GM23338 (cell line): ENCODE measurements at places on chromosomes 2 and 18.

DNA sequence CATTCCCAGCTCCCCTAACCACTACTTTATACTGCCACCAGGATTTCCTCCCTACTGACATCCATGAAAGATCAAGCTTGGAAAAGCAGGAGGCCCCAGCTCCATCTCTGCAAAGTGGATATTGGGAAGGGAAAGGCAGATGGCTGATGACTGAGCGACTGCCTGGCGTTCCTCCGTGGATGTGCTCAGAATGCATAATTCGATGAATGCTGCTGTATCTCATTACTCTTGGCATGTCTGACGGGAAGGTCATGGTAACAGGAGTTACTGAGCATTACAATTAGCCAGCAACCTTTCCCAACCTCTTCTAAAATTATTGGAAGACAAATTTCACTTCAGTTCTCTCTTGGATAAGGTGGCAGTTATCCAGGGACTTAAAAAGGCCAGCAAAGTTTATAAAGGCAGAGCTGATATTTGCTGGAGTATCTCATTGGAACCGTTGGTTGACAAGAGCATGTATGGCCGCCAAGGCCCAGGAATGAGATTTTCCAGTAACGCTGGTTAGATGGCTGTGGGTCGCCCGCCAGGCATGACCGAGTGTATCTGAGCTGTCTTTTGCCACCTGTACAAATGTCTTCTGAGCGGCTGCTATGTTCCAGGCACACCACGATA, 34.5 kb downstream of the KCNE4 start:
- H3K4me3 ChIP-seq = no peak overlapping the region
- no peaks in the 10 kb centered on the region for H3K36me3 ChIP-seq
- no peak overlapping the region for H3K27ac ChIP-seq

GRCh38 chr2:152024477-152024876, 74.4 kb downstream of the CACNB4 start:
- H3K4me1 ChIP-seq = no peaks in the 10 kb centered on the region
- no peaks in the 10 kb centered on the region for H3K36me3 ChIP-seq
- DNase-seq = no peak
- H3K27ac ChIP-seq = no peak overlapping the region
- no peaks in the 10 kb centered on the region for H3K27me3 ChIP-seq
- H3K4me3 ChIP-seq = no peak overlapping the region

DNA sequence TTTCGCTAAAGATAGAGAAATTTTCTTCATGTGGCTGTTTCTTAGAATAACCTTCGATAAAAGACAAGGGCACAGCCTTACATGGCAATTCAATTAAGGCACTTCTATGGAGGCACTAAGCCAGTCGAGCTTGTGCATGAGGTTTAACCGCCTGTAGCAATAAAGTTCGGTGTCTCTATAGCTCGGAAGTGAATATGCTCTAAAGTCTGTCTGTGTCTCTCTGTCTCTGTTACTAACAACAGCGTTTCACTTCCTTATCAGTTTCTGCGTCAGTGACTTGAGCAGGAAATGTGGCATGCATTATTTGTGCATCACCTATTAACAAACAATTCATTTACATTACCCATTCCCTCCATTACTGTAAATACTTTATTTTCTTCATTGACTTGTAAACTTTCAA, 365.1 kb upstream of the NETO1 start:
- no peaks in the 10 kb centered on the region for H3K4me1 ChIP-seq
- H3K27me3 ChIP-seq = no peaks in the 10 kb centered on the region
- H3K27ac ChIP-seq = no peak overlapping the region

DNA sequence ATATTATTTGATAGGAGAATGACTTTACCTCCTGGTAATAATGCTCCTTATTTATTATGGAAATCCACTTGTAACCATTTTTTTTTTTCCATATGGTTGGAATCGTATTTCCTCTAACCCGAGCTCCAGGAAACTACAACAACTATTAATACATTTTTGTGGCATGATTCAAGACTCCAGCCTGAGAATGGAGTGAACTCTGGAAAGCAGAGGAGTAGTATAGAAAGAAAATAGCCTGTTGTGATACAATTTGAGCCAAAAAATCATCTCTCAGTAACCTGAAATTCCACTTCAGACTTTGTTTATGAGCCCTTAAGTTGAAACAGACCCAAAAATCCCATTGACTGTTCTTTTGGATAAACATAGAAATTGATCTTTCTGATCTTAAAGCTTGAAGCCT, 921.1 kb downstream of the SOCS6 start:
- no peaks in the 10 kb centered on the region; the same call in 1 of the 2 replicates for H3K36me3 ChIP-seq
- no peaks in the 10 kb centered on the region for H3K27me3 ChIP-seq
- no peaks in the 10 kb centered on the region for H3K4me1 ChIP-seq

GRCh38 chr18:69686861-69687260, 260.8 kb downstream of the CD226 start:
- H3K4me1 ChIP-seq = peaks cover 7% of the 10 kb centered on the region
- DNase-seq = no peak
- no peak overlapping the region for H3K4me3 ChIP-seq
- H3K36me3 ChIP-seq = no peaks in the 10 kb centered on the region
- no peak overlapping the region for H3K27ac ChIP-seq

DNA sequence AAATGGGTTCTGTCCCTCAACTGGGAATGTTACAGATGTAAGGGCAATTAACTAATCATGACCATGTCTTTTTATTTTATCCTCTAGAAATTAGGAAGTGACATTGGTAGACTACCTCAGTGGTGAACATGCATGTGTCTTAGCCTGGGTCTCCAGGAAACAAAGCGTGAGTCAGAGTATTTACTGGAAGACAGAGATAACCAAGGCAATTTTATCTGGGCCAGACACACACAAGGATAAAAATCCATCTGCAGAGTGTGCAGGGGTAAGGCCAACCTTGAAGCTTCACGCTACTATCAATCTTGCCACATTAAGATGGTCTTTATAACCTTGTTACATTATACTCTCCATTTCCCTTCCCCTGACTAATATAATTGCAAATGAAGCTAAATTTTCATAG, 487.5 kb downstream of the SUCLG1 start:
- no peak overlapping the region for H3K27ac ChIP-seq
- no peaks in the 10 kb centered on the region for H3K27me3 ChIP-seq
- no peak overlapping the region; the same call in 1 of the 2 replicates for H3K4me3 ChIP-seq
- H3K4me1 ChIP-seq = peaks cover 29% of the 10 kb centered on the region
- H3K36me3 ChIP-seq = no peaks in the 10 kb centered on the region; the same call in 1 of the 2 replicates

- no peak for DNase-seq
- no peaks in the 10 kb centered on the region for H3K36me3 ChIP-seq
- H3K27me3 ChIP-seq = no peaks in the 10 kb centered on the region
- H3K27ac ChIP-seq = no peak overlapping the region
- no peaks in the 10 kb centered on the region for H3K4me1 ChIP-seq
- H3K4me3 ChIP-seq = no peak overlapping the region
Observed at GRCh38 chr18:38322206-38322605, 756.6 kb upstream of the CELF4 start.

DNA sequence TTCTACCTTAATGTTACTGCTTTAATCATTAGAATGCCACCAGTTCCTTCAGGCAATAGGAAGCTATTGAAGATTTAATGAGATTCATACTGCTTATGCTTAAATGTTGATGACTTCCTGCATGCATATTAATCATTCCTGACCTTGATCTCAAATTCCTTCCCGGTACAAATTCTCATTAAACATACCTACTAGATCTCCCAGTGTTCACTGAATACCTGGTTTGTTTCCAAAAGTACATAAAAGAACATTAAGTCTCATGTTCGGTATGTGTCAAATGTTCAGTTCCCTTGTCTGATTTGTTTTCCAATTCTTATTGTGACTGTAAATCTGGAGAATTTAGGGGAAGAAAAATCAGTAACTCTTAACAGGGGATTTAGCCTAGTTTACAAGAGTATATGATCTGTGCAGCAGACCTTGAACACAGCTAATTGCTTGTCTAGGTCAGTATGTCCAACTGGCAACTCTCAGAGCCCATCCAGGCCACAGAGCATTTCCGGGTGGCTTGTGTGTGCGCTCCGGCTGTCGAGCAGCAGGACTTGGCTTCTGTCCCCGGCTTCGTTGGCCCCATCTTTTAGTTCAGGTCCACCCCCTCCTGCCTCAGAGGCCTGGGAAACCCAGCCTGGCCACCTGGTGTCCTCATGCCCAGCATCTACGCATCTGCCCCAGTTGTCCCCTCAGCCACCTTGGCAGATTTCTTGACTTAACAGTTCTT, 13.1 kb downstream of the METAP1D start:
- H3K4me1 ChIP-seq = peaks cover 20% of the 10 kb centered on the region
- no peak overlapping the region for H3K4me3 ChIP-seq
- DNase-seq = peak; percentile 22
- peak overlapping the region; percentile 14; the same call in 1 of the 2 replicates for H3K27ac ChIP-seq
- H3K27me3 ChIP-seq = no peaks in the 10 kb centered on the region

GRCh38 chr18:7360606-7361170, 129.8 kb downstream of the LRRC30 start:
- H3K27ac ChIP-seq = no peak overlapping the region
- no peaks in the 10 kb centered on the region for H3K4me1 ChIP-seq
- no peaks in the 10 kb centered on the region for H3K27me3 ChIP-seq
- no peak overlapping the region for H3K4me3 ChIP-seq

- no peaks in the 10 kb centered on the region for H3K4me1 ChIP-seq
- H3K36me3 ChIP-seq = no peaks in the 10 kb centered on the region
Observed at GRCh38 chr2:71682341-71682740, 229.0 kb downstream of the DYSF start.

DNA sequence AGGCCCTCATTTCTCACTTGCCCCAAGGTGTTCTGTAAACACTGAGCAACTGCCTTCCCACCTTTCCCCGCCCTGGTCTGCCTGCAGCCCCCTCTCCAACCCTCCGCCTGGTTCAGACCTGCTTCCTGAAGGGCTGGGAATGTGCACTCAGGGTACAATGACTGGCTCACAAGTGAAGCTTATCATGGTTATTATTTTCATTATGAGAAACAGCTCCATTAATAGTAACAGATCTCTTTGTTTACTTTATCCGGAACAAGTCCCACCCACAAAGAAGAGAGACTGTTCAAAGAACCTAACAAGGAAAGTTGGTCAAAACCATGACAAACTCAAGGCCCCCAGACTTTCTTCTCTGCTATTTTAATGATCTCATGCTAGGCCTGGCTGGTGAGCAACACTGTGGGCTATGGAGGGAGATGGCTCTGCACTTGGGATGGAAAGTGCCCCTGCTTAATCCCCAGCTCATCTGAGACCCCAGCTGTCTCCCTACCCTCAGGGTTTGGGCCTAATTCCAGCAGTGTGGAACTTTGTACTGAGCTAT, 36.7 kb downstream of the ARHGAP25 start:
- H3K4me3 ChIP-seq = no peak overlapping the region
- H3K27me3 ChIP-seq = no peaks in the 10 kb centered on the region
- no peak overlapping the region for H3K27ac ChIP-seq
- DNase-seq = no peak
- no peaks in the 10 kb centered on the region for H3K36me3 ChIP-seq
- peaks cover 18% of the 10 kb centered on the region for H3K4me1 ChIP-seq

DNA sequence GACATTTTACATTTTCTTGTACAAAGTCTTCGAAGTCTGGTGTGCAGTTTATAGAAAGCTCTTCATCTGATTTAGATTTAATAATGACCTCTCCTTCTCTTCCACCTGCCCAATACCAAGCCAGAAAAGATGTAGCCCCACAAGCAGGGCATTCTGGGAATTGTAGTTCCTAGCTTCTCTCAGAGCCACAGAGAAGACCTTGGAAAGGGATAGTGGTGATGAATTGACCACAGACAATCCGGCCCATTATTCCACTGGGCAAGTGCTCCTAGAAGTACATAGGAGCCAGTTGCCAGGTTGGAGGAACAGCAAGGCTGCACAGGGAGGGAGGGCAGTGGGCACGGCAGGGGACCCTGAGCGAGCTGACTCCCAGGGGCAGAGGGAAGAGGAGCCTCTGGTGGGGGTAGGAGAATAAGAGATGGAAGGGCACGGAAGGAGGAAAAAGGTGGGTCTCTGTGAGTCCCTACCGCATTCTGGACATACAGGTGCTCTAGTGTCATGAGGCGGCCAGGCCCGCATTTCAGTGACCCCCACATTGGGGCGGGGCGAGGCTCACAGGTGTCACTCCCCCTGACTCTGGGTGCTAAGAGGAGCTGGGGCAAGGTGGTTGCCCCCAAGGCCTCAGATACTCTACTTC, 152.5 kb upstream of the HAAO start:
- no peak overlapping the region for H3K27ac ChIP-seq
- no peaks in the 10 kb centered on the region for H3K4me1 ChIP-seq
- H3K36me3 ChIP-seq = no peaks in the 10 kb centered on the region
- H3K27me3 ChIP-seq = no peaks in the 10 kb centered on the region
- DNase-seq = peak; percentile 57

GRCh38 chr2:66539452-66539851, 104.5 kb downstream of the MEIS1 start:
- H3K27ac ChIP-seq = no peak overlapping the region
- no peaks in the 10 kb centered on the region for H3K27me3 ChIP-seq
- no peaks in the 10 kb centered on the region for H3K36me3 ChIP-seq
- H3K4me1 ChIP-seq = peaks cover 40% of the 10 kb centered on the region

- H3K27me3 ChIP-seq = no peaks in the 10 kb centered on the region
- no peak for DNase-seq
- no peak overlapping the region for H3K4me3 ChIP-seq
- no peak overlapping the region for H3K27ac ChIP-seq
- peaks cover 28% of the 10 kb centered on the region for H3K4me1 ChIP-seq
Observed at GRCh38 chr2:237722616-237723015, 76.0 kb upstream of the RBM44 start.

DNA sequence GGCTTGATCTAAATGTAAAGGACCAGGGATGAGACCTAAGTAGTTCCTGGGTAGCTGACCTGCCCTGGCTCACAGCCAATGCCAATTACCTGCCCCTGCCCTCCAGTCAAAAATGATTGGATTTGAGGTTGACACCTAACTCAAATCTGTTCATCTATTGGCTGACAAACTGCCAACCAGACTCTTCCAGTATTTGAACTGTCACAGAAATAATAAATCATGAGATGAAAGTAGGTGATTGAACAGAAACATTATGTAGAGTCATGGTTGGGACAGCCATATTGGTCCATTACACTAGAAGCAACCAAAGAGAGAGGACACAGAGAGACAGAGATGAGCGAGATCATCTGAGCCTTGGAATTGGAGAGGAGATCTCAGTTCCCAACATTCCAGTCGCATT, 109.1 kb downstream of the ATL2 start:
- H3K27me3 ChIP-seq = no peaks in the 10 kb centered on the region
- peaks cover 2% of the 10 kb centered on the region; the same call in 1 of the 2 replicates for H3K4me1 ChIP-seq
- no peak overlapping the region for H3K4me3 ChIP-seq
